RWPE1 (cell line): ENCODE measurements at places on chromosomes 1 and 21.

- DNase-seq = no peak
Observed at GRCh38 chr1:178146436-178146835, 52.5 kb downstream of the RASAL2 start.

DNA sequence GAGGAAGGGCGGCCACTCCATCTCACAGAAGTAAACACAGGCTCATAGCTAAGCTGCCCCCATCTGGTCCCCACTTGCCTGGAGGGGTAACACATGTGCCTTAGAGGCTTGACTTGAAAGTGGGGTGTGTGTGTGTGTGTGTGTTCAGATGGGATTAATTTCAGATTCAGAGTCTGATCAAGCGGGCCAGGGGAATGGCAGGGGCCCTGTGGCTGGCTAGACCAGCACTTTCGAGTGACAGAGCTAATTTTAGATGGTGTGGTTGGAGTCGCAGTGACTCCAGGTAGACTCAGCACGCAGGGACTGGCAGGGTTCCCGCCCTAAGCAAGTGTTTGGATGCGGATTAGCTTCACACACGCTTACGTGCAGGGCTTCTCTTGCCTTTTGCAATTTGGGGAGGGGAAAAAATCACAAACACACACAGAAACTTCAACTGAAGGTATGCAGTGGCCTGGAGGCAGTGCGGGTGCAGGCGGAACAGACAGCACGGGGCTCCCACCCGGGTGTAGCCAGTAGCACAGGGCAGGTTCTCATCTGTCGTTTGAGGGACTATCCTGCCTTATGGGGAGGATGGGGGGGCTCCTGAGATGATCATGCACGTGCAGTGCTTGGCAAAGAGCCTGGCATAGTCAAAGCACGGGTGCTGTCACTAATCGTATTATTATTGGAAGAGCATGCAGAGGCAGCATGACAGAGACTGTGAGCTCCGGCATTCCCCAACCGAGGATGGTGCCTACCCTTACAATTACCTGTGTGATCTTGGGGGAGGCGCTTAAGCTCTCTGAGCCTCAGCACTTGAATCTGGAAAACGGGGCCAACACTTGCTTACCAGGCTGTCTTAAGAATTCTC lies 1.3 kb downstream of the EDN2 start:
- no peak for DNase-seq

DNA sequence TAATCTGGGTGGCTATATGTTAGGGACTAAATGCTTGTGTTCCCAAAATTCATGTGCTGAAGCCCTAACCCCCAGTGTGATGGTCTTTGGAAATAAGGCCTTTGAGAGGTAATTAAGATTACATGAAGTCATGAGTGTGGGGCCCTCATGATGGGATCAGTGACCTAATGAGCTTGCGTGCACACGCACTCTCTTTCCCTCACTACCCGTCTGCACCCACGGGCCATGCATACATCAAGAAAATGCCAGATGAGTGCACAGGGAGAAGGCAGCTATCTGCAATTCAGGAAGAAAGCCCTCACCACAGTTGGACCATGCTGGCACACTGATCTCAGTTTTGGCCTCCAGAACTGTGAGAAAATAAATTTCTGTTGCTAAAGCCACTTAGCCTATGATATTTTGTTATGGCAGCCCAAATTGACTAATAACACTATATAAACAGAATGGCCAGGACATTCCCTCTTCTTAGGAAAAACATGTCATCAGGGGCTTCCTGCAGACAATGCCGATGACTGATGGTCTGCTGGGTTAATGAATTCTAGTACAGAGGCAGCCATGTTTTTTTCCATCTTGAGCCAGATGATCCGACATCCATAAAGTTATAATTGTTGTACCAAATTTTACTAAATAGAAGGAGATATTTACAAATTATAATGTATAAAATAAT lies 18.1 kb upstream of the MYOG start:
- DNase-seq = no peak

DNA sequence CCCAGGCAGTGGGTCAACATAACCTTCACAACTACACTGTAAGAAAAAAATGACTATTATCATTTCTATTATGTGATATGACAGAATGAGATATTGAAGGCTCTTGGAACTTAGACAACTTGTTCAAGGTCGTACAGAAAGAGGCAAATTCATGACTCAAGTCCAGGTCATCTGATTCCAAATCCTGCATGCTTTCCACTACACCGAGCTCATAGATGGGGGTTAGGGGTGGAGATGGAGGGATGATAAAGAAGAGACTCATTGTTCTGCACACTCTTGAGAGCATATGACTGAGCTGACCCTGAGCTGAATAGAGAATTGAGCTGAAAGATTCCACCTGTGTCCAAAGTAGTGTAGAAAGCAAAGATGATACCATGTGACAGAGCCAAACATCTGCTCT lies 2.8 kb downstream of the FCRL6 start:
- DNase-seq = peak; percentile 24

GRCh38 chr1:22075718-22076117 lies 23.2 kb downstream of the CDC42 start:
- no peak for DNase-seq

- DNase-seq = no peak
Observed at GRCh38 chr1:223364685-223365382, 858 bp upstream of the SUSD4 start.

DNA sequence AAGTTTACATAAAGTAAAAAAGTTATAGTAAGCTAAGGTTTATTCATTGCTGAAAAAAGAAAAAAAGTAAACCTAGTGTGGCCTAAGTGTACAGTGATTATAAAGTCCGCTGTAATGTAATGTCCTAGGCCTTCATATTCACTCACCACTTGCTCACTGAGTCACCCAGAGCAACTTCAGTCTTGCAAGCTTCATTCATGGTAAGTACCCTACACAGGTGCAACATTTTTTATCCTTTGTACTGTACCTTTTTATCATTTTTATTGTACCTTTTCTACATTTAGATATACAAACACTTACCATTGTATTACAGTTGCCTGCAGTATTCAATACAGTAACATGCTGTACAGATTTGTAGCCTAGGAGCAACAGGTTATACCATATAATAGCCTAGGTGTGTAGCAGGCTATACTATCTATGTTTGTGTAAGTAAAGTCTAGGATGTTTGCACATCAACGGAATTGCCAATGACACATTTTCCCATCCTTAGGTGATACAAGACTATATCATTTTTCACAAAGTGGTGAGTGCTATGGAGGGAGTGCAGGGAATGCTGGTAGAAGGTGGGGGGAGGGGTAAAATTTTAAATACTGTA lies 58.0 kb upstream of the DMRTA2 start:
- DNase-seq = no peak
